ENCODE measurements at places on chromosomes 12 and 14. TPM values are rescaled to one million over a fixed set of nuclear protein-coding genes. Genes with fewer than 3 reads are reported as not detected.

Gene IL26
- not detected for polyA plus RNA-seq

Gene MBIP
- 22.6 TPM for polyA plus RNA-seq

DNA sequence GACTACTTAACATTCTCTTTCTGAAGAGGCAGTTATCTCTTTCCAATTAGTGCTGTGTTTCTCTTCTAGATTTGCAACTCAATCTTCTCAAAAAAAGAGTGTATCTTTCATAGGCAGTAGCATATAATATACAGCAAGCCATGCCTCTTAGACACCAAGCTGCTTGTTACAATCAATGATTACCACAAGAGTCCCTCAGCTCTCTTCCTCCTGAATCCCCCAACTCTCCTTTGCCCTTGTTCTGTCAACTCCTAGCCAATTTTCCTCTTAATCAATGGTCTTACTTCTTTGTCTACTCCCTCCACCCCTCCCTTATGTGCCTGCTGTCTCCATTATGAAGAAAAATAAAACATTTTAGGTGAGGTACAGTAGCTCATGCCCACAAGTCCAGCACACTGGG lies 2.6 kb downstream of the TMTC1 start:
- DNase-seq, result no peak

Gene CFAP251
- polyA plus RNA-seq, result 0.90 TPM

DNA sequence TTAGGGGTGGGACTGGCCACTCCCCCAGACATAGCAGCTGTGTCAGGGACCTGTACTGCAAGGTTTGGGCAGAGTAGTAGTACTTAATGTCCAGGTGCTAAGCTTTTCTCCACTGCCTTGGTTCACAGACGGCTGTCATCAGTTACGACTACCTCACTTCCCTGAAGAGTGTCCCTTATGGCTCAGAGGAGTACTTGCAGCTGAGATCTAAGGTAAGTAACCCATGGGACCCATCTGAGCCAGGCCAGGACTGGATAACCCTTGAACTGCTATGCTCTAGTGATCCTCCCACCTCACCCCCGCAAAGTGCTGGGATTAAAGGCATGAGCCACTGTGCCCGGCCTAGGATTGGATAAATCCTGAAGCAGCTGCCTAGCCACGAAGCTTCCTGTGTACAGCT lies 22.4 kb downstream of the ADCK1 start:
- DNase-seq, result no peak
